ENCODE measurements at places on chromosomes 3 and 15.
A peak's percentile ranks its signal among the peaks of the same experiment; 100 is the strongest.

DNA sequence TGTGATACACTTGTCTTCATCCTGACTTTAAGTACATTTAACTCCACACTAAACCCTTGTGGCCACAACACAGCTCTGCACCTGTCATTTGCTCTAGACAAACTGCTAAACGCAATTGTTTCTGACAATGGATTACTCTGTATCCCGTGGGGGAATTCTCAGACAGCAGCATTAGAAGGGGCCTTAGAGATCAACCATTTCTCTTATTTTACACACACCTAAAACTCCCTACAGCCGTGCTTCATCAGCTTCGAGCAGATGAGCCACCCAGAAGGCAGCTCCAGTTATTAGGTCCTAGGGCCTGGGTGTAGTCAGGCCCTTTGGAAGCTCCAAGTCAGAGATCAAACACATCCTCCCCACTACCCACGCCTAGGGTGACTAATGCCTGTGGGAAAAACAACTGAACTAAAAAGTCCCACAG lies 1.3 kb upstream of the IL12A start:
- DNase-seq: no peak

DNA sequence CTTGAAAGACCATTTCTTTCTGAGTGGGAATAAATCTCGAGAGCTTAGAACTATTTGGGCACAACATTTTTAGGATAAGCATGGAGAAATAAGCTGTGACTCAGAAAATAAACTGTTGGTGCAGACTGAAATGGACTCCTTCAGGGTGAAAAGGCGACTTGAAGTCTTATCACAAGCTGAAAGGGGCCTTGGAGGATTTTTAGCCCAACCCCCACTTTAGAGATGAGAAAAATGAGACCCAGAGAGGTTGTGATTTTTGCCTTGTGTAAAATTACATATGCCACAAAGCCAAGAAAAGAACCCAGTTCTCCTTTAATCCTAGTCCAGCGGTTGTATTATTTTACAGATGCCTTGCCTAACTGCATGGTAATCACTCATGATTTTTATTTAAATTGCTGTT lies 1.5 kb downstream of the ATP1B3 start:
- DNase-seq: no peak

DNA sequence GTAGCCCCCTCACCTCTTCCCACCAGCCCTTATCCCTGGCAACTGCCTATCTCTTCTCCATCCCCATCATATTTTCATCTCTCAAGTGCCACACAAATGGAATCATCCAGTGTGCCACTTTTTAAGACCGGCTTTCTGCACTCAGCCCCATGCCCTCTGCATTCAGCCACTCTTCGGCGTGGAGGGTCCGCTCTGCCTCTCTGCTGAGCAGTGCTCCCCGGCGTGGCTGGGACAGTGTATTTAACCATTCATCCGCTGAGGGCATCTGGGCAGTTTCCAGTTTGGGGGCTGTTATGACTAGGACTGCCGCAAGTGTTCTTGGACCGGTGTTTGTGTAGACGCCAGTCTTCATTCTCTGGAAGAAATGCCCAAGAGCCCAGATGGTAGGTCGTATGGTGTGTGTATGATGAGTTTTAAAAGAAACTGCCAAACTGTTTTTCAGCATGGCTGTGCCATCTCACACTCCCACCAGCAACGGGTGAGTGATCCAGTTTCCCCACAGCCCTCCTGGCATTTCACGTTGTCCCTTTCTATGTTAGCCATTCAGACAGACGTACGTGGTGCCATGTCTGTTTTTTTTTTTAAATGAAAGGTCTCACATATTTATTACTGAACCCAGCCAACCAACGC lies 20.9 kb downstream of the IQSEC1 start:
- no peak for DNase-seq

DNA sequence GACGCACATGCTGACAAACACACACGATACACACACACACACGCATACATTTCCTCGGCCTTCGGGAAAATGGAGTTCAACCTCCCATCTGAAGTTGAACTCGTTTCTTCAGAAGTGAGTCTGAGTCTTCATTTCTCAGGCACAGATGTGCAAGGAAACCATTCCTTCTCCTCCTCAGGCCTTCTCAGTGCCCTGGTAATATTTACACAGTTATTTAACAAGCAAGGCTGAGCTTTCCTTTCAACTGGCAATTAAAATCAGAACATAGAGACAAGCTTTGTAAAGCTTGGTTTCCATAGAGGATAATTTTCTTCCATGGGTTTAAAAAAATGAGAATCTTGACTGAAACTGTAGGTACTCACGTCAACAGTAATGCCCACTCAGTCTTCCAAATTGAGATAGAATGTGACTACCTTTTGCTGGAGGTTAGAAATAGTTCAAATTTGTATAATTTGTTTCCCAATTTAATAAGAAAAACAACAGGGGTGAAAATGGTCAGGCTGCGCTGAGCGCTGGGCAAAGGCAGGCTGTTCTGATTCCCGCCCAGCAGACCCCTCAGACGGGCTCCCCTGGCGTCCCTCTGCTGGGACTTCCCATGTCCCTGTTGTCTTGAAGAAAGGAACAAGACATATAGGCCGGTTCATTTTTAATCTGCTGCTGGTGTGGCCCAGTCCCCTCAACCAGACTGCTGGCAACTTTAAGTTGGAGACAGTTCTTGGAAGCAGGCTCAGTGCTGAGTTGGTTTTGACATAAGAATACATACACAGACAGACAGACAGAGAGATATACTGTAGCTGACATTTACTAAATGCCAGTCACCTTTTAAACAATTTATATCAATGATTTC lies 174.3 kb downstream of the XXYLT1 start:
- no peak for DNase-seq

- no peak for DNase-seq
These were observed 268.4 kb upstream of the CHRM5 start for GRCh38 chr15:33699691-33700447.

DNA sequence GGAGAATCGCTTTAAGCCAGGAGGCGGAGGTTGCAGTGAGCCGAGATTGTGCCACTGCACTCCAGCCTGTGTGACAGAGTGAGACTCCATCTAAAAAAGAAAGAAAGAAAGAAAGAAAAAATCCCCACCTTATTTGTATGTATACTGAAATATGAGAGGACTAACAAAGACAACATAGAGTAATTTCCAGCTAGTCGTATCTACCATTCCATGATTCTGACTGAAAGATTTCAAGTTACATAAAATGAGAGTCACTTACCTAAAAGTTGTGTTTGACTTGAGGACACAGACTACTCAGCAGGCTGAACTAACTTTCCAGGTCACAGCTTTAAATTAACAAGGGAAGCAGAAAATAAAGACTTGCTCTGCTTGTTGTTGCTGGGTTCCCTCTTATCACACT lies 18.8 kb upstream of the PRKCI start:
- DNase-seq: no peak

DNA sequence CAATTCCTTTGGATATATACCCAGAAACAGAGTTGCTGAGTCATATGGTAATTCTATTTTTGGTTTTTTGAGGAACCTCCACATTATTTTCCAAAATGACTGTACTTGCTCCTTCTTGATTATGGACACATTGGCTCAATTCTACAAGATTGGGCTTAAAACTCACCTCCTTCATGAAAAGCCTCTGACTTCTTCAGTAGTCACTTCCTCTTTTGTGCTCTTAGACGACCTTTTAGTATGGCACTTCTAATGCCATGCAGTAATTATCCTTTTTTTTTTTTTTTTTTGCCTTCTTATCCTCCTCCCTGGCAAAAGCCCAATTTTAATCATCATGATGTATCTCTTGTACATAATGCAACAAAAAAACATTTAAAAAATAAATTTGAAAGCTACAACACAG lies 33.0 kb upstream of the ABHD17C start:
- no peak for DNase-seq

DNA sequence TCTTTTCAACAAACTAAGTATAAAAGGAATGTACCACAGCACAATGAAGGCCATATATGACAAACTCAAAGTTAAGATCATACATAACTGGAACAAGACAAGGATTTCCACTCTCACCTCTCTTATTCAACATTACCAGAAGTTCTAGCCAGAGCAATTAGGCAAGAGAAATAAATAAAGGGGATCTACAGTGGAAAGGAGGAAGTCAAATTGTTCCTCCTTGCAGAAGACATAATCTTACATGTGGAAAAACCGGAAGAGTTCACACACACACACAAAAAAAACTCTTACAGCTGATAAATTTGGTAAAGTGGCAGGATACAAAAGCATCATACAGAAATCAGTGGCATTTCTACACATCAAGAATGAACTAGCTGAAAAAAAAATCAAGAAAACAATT lies 277.9 kb downstream of the MCTP2 start:
- DNase-seq: no peak

DNA sequence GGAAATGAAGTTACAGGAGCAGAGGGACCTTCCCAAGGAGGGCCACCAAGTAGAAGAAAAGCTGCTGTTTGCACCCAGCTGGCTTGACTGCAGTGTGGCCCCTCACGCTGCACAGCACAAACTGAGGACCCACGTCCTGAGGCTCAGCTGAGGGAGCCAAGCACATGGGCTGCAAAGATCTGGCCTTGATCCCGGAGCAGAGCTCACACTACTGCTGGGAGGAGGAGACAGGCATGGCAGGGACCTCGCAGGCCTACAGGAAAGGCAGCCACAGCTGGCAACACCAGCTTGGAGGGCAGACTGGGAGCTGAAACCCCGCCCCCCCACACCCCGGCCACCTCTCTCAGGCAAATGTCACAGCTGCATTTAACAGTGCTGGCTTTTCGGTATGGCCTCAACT lies 39.7 kb downstream of the KLHL25 start:
- no peak for DNase-seq

DNA sequence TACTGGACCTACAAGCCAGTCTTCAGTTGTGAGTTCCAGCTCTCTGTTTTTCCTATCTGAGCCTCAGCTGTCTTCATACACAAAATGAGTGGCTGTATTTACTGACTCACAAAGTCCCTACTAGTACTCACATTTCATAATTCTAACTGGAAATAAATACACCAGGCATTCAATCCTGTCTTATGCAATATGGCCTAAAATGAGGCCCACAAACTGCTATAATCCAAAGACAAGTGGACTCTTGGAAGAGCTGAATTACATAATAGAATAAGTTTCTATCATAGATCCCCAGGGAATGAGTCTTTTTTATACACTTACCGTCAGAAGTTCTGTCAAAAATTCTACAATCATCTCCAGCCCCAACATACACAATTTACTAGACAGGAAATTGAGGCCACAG lies 211.9 kb downstream of the LRRN1 start:
- no peak for DNase-seq

DNA sequence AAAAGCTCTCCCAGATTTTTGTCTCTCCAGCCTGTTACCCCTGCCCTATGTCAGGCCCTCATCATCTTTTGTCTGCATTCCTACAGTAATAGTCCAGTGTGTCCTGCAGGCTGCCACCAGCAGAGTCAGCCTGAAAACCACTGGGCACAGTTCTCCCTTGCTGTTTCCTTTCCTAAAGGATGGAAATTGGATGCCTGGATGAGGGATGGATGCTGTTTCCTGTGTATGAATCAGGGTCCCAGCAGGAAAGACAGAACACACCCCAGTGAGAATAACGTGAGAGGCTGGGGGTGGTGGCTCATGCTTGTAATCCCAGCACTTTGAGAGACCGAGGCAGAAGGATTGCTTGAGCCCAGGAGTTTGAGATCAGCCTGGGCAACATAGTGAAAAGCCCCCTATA lies 3.3 kb upstream of the SNX33 start:
- DNase-seq: no peak

- no peak for DNase-seq
These were observed 244.8 kb upstream of the RGMA start for GRCh38 chr15:93333796-93334195.

GRCh38 chr3:50290161-50290641 lies 2.0 kb downstream of the IFRD2 start:
- no peak for DNase-seq

GRCh38 chr15:89101302-89102193 lies 13.3 kb downstream of the ABHD2 start:
- DNase-seq: peak; percentile 84

DNA sequence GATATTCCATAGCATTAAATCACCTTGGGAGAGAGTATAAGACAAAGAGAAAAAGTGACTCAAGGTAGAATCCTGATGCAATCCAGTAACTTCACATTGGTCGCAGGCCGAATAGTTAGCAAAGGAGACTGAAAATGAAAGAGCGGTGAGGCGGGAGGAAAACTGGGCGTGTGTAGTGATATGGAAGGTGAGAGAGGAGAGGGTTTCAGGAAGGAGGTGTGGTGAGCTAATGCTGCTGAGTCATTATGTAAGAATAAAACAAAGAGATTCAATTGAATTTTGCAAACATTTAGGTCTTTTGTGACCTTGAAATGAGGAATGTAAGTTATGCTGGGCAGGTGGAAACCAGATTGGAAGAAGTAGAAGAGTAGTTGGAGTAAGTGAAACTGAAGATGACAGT lies 235.3 kb downstream of the C3orf38 start:
- no peak for DNase-seq

GRCh38 chr15:29560896-29561295 lies 261.4 kb downstream of the TJP1 start:
- DNase-seq: no peak

DNA sequence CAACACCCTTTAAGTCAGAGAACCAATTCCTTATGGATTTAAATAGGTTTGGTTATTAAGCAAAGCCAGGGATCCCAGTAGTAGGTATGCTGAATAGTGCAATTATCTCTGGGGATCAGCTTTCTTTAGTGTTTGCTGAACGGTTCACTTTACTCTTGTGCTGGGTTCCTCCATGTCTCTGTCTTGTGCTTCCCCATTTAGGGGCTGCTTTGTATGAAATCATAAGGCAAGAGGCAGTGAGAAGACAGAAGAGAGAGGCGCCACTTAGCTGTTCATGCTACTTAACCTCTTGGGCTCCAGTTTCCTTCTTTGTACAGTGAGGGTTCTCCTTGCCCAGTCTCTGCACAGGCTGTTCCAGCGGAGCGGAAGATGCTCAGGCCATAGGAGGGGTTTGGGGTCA lies 3.5 kb downstream of the ST6GAL1 start:
- DNase-seq: no peak

All from keratinocyte (primary cell).